H54 (cell line): ENCODE measurements at places on chromosomes 16 and 17.

DNA sequence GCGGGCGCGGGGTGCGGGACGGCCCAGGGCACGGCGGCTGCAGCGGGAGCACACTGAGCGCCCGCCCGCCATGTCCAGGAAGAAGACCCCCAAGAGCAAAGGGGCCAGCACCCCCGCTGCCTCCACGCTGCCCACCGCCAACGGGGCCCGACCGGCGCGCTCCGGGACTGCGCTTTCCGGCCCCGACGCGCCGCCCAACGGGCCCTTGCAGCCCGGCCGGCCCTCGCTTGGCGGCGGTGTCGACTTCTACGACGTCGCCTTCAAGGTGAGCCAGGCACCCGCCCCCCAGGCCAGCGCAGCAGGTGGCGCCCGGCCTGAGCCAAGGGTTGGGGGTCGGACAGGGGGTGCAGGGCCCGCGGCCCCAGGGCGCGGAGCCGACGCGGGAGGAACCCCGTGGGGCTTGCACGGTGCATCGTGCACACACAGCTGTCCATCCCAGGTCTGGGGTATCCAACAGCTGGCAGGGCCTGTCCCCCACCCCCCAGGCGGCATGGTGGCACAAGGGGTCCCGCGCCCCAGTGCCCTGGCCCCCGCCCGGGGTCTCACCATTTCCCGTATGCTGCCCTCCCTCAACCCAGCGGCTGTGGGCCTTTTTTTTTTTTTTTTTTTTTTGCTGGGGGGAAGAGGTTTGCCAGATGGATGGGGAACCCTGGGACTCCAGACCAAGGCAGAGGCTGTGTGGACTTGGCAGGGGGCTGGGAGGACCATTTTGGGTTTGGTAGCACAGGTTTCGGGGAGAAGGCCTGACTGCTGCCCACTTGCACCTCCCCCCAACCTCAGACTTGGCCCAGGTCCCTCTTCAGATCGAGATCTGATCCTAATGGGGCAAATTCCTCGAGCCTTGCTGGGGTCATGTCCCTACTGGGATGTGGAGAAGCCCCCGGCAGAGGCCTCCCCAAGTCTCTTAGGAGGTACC lies 547 bp downstream of the RAB26 start:
- DNase-seq, result peak; percentile 67

DNA sequence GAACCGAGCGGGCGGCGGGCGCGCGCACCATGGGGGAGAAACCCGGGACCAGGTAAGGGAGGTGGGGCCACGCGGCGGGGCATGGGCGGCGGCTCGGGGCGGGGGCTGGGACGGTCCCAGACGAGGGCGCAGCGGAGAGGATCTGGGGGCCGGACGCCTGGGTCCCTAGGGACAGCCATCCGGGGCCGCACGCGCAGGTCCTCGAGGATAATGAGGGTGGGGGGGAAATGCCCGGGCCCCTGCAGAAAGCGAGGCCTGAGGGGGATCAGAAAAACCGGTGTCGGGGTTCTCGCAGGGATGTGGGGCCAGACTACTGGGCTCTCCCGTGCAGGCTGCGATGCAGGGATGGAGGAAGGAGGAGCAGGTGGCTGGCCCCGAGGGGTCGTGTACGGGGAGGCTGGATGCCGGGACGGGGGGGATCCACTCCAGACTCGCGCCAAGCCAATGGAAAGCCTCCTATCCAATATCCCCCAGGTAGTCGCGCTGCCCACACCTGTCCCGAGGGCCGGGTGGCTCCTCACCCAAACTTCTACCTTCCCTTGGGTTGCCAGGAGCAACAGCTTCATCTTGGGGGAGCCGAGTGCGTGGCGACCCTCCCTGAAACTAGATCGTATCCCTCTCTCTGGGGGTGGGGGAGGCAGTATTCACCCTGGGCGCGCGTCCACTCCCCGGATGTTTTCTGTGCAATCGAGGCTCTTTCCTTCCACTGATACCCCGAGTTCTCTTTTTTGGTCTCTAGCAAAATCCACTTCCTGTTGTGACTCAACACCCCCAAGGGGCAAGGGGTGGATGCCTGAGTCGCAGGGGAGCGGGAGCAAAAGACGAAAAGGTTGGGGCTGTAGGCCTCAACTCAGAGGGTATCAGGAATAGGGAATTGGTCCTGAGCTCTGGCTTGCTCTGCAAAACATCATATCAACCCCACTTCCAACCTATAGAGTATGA lies 532 bp downstream of the ARRB2 start:
- no peak for DNase-seq

GRCh38 chr17:63434951-63435571 lies 11.0 kb downstream of the CYB561 start:
- peak; percentile 99 for DNase-seq

- no peak for DNase-seq
Observed at GRCh38 chr16:855471-855870, 54.9 kb upstream of the GNG13 start.
